ENCODE measurements at places on chromosomes 3 and 15.

- no peak for DNase-seq
These were observed 159.2 kb downstream of the CNTN6 start for GRCh38 chr3:1252061-1252430.

GRCh38 chr3:86723433-86723832 lies 267.5 kb downstream of the VGLL3 start:
- no peak for DNase-seq

DNA sequence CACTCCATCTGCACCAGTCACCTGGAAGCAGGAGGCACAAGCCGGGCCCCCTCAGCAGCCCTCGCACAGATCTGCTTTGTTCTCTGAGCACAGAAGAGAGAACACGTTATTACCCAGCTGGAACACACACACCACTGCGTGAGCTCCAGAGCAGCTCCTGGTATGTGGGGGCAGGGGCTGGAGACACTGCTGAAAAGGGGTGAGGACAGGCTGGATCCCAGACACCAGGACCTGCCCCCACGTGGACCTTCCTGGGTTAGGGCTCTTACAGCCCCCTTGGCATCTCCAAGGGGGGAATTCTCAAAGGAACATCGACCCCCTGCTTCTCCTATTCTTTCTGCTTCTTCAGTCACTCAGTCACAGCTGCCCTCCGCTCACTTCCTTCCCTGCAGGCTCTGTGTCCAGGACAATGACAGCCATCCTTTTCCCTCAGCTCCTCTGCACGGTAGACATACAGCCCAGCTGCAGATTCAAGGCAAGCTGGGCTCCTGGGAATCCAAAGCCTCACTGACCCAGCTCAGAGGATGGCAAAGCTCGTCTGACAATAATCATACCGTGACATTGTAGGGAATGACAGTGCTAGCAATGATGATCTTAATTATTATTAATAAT lies 33.7 kb downstream of the PRR20G start:
- no peak for DNase-seq

DNA sequence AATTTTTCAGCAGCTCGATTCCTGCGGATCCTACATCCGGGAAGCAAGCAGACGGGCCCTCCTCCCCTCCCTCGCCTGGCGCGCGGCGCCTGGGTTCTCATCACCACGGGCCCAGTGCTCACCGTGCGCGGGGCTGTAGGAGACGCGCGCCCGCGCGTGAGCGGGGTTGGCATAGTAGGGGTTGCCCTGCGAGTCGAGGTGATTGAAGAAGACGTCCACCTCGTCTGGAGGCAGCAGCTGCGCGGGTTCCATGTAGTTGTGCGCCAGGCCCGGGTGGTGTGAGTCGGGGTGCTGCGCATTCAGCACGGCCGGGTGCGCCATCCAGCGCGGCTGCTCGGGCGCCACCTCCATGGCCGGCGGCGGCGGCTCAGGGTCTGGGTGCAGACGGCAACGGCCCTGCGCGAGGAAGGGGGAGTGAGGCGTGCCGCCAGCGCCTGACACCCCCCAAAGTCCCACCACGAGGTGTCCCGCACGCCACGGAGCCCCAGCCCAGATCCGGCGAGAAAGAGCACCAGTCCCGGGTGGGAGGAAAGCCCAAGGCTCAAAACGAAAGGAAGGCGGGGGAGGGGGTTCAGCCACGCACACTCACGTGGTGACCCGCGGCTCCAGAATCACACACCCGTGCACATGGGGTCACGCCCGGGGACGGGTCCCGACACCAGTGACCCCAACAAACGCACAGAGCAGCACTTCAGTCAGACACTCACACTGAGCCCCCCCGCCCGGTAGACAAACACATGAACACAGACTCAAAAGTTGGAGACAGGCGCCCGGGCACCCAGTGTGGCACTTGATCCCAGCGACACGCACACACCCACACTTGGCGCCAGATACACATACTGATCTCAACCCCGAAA lies 6.1 kb downstream of the GATA2 start:
- DNase-seq: no peak

DNA sequence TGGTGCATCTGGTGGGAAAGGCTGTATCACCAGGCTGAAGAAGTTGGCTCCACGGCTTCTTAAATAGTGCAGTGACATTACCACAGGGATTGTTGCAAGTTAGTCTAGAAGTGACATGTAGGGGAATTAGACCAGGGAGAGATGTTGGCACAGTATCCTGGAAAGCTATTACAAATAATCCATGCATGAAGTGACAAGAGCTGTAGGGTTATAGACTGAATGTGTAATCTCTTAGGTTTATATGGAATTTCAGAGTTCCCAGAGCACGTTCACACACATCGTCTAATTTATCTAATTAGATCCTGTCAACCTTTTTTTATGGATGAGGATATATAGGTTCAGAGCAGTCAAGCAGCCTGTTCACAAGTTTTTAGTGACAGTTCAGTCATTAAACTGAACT lies 37.3 kb upstream of the APH1B start:
- no peak for DNase-seq

DNA sequence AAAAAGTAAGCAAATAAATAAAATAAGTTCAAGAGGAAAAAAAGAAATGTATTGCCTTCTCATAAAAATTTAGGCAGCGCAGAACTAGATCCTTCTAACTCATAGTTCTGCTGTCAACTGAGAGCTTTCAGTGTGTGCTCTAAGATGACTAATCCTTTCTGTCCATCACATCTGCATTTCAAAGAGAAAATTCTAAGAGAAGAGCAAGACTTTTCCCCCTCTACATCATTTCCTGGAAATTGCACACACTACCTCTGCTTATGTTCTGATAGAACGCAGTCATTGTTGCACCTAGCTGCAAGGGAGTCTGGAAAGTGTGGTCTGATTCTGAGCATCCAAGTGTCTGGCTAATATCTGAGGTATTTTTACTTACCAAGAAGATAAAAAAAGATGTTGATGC lies 39.6 kb upstream of the SLCO3A1 start:
- no peak for DNase-seq

GRCh38 chr15:101647251-101647650 lies 4.9 kb downstream of the TM2D3 start:
- no peak for DNase-seq

DNA sequence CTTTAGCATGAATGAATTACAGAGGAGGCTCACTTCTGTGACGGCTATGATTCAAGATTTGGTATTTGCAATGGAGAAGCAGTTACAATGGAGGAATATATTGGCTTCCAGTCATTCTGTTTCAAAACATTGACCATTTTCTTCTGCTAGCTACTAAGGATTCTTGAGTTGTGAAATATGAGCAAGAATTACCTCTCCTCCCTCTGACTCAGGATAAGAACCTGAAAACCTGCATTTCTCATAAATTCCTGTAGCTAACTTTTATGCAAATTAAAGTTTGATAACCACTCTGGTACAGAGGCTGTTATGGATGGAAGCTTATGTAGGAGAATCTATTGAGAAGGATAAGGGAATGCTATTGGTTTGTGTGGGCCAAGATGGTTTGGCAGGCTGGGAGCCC lies 84.1 kb upstream of the MYRIP start:
- no peak for DNase-seq

GRCh38 chr3:183698756-183699155 lies 1.2 kb downstream of the YEATS2 start:
- peak; percentile 55 for DNase-seq

- DNase-seq: peak; percentile 29
These were observed 26.3 kb downstream of the SRGAP3 start for GRCh38 chr3:9222956-9223639.

- peak; percentile 35 for DNase-seq
These were observed 4.5 kb downstream of the IL17RB start for GRCh38 chr3:53850895-53851294.

- no peak for DNase-seq
These were observed 3.0 kb downstream of the RAB6B start for GRCh38 chr3:133892541-133893231.

- no peak for DNase-seq
These were observed 1010.1 kb downstream of the ROBO1 start for GRCh38 chr3:78757731-78758130.
